ENCODE measurements at places on chromosomes 3 and 15.

DNA sequence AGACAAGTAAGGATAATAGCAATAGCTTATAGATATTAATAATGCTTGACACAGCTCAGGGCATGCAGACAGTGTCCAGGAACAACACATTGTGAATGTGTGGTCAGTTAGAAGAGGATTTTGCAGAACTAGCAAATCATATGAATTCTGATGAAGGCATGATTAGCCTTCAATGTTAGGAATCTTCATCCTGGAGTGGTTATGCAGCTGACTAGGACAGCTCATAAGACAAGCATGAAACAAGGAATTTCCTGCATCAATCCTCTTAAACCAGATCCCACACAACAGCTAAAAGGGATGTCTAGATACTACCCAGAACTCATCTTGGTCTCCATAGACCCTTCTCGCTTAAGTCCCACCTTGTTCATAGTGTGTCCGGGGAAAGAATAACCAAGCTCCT is 499.0 kb upstream of the ATP11B start:
- DNase-seq: no peak

- DNase-seq: no peak
These were observed 676 bp downstream of the CNOT10 start for GRCh38 chr3:32685543-32686185.

GRCh38 chr3:179174316-179174715 is 26.2 kb downstream of the PIK3CA start:
- no peak for DNase-seq

GRCh38 chr3:42801048-42801620 is 3.2 kb downstream of the HIGD1A start:
- DNase-seq: no peak

GRCh38 chr3:102979682-102980354 is 545.0 kb downstream of the ZPLD1 start:
- no peak for DNase-seq

- DNase-seq: no peak
These were observed 172.7 kb upstream of the PRICKLE2 start for GRCh38 chr3:64398006-64398405.

DNA sequence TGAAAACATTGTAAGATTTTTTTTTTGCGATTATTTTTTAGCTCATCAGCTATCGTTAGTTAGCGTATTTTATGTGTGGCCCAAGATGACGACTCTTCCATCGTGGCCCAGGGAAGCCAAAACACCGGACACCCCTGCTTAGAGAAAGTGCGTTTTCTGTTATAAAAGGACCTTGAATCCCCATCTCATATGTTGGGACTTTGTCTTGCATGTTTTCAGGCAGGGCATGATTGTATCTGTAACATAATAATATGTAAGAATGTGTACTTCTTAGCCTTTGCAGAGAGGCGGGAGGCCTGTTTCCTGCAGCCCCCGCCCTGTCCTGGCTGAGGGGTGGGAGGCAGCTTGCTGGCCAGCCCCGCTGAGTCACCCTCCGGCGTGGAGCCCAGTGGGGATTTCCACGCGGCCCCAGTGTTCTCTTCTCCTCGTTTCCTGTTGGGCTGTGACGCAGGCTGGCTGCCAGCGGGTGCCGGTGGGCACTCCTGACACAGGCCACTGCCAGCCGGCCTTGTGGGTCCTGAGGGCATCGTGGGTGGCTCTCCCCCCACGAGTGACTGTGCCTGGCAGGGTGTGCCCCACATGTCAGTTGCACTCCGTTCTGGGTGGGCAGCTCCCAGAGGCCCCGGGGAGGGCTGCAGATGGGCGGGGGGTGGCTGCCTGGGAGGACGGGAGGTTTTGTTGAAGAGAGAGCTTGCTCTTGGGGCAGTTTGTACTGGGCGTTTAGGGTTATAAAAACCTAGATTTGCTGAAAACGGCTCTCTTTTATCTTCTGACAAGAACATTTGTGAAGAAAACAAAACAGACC is 55.6 kb downstream of the SMAD3 start:
- DNase-seq: no peak

DNA sequence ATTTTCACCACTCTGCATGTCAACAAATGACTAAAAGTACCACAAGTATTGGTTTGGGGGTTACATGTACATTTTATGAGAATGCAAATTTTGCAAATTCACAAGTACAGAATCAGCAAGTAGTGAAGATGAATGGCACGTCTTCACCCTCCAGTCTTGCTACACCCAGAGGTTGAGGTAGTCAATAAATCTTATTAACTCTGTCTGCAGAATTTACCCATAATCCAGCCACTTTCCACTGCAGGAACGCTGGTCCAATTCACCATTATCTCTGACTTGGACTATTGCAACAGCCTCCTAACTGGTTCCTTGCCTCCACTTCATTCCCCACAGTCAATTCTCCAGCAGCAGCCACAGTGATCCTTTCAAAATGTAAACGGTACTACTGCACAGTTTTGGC is 10.6 kb downstream of the PSMA4 start:
- DNase-seq: no peak

DNA sequence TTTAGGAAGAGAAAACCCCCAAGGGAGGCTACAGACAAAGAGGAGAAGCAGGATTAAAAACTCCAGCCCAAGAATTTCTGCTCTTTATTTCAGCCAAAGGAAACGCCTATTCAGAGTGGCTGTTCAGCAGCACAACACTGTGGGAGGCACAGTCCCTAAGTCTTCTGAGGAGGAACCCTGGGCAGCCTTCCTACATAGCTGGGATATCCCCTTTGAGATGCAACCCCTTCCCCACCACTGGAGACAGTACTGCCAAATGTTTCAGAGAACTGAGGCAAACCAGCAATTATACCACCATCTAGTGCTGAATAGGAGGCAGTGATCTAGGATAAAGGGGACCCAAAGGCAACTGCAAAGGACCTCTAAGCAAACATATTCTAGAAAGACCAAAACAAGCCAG is 168.1 kb downstream of the VPS13C start:
- DNase-seq: no peak

DNA sequence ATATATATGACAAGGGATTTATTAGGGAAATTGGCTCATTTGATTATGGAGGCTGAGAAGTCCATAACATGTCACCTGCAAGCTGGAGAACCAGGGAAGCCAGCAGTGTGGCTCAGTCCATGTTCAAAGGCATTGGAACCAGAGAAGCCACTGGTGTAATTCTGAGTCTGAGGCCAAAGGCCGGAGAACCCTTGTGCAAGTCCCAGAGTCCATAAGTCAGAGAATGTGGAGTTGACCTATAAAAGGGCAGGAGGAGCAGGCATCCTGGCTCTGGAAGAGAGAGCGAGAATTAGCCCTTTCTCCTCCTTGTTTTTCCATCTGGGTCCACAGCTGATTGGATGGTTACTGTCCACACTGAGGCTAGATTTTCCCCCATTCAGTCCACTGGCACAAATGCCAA is 319.8 kb downstream of the IGSF11 start:
- DNase-seq: no peak

- no peak for DNase-seq
These were observed 32.1 kb downstream of the OXSM start for GRCh38 chr3:25821746-25822573.

- DNase-seq: no peak
These were observed 234.3 kb downstream of the SQOR start for GRCh38 chr15:45869034-45869668.

DNA sequence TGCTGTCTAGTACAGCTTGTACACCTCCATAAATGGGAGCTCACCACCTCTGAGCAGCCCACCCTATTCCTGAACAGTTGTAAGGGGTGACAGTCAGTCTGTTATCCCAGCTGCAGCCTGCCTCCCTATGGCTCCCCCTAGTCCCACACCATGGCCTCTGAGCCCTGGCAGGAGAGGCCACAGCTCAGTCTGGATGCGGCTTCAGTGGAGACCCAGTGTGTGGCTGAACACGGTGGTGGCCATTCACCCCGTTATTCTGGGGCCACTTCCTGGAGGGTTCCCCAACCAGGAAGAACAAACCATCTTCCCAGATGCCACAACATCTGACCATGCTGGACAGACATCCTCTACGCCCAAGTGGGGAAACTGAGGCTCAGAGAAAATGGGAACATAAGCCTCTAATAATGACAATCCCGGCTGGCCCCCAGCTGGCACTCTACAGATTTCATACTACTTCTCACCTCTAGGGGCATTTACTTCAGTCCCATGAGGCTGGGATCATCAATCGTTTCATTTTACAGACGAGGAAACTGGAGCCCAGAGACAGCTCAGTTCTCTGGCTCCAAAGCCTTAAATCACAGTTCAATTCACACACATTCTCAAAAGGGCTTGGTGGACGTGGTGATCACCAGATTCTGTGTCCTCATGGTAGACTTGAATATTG is 9.2 kb upstream of the GRIP2 start:
- DNase-seq: no peak

DNA sequence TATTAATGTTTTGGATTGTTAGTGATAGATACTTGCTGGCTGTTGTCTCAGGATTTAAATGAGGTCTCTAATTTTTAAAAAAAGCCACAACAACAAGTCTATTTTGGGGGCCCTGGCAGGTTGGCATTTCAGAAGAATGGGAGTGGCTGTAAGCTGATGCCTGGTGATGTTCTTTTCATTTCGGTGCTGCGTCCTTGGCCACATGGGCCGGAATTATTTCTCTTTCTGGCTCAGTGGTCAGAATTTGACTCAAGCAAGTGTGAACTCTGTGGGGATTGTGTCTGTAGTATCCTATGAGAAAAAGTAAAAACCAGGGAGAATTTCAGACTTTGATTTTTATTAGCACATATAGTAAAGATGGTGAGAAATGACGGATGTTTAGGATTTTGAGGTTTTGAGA is 203.0 kb downstream of the AKAP13 start:
- no peak for DNase-seq

GRCh38 chr3:105791919-105792786 is 76.7 kb downstream of the CBLB start:
- no peak for DNase-seq

DNA sequence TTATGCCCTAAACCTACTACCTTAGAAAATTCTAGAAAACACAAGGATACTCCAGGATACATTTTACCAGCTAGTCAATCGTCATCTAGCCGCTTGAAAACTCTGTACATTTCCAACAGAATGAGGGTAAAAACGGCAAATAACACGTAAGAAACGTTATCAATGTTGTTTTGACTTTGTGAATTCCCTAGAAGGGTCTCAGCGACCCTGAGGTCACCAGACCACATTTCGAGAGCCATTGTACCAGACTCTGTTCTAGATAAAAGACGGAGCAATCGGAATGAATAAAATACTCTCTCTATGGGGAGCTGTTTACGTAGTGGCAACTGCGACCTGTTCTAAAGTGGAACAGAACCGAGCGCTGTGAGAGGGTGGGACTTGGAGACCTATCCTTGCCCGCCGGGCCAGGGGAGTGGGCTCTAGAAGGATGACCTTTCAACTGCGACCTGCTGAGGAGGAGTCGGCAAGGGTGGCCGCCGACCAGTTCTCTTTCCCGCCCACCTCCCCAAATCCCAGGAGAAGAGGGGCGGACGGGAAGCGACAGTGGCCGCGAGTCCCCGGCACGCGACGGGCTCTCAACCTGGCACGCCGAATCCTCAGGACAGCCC is 778 bp upstream of the AP4E1 start:
- no peak for DNase-seq

GRCh38 chr15:63800739-63801138 is 33.0 kb downstream of the HERC1 start:
- no peak for DNase-seq

- no peak for DNase-seq
These were observed 12.2 kb downstream of the ALG1L2 start for GRCh38 chr3:130093741-130094391.

DNA sequence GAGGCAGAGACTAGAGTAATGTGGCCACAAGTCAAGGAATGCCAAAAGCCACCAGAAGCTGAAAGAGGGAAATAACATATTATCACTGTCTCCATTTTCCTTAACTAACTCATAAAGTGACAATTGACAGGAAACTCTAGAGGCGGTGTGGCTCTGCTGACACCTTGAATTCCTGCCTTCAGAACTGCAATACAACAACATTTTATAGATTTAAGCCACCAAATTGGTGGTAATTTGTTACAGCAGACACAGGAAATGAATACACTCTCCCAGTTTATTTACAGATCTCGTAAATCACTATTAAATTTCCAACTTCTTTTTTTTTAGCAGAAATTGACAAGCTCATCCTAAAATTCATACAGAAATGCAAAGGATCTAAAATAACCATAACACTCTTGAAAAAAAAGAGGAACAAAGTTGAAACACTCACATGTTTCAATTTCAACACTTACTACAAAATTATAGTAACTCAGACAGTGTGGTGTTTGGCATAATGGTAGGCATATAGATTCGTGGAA is 449.9 kb downstream of the OTOL1 start:
- DNase-seq: no peak

DNA sequence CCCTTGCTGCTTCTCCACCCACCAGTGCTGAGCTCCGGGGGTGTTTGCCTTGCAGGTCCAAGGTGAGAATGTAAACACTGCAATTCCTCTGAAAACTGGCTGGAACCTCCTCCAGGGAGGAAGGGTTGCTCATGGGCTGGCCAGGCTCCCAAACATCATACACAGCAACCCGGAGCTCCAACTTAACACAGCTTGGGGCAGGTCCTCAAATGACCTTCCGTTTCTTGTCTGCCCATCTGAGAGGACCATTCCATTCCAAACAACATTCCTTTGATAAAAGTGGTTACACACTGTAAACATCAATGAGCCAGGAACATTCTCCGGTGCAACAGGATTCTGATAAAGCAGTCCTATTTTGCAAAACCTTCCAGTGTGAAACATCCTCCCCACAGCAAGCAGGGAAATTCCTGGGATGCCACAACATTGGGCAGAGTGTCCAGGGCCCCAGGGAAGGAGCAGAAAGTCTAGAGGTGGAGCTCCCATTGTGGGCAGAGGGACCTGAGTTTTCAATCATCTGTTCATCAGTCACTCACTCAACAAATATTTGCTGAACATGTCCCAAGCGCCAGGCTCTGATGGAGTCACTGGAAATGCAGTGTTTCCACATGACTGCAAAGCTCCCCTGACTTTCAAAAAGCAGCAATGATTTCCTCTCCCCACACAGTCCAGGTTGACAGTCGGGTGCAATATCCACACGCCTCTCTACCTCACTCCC is 7.3 kb upstream of the HEG1 start:
- no peak for DNase-seq

DNA sequence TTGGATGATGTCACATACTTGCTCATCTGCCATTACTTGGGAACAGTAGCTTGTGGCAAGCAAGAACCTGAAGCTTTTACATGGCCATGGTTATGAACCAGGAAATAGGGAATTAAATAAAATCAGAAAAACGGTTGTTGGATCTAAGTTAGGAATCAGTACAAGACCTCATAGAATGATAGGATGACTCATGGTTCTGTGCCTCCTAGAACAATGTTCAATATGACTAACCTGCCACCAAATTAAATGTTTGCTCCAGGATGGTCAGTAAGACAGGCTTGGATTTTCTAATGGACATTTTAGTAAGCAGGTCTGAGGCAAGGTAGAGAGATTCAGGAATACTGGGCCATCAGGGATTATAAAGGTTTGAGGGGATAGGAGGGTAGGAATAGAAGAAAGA is 218.9 kb downstream of the PLOD2 start:
- DNase-seq: no peak

GRCh38 chr3:169841171-169841570 is 28.5 kb upstream of the LRRC34 start:
- no peak for DNase-seq

- no peak for DNase-seq
These were observed 26.7 kb downstream of the LRRFIP2 start for GRCh38 chr3:37147666-37148065.

- no peak for DNase-seq
These were observed 129.0 kb downstream of the SEMA6D start for GRCh38 chr15:47846128-47846868.

GRCh38 chr3:104908761-104909160 is 457.9 kb upstream of the ALCAM start:
- no peak for DNase-seq

- no peak for DNase-seq
These were observed 68.9 kb upstream of the BOC start for GRCh38 chr3:113142476-113142875.

GRCh38 chr3:165852191-165852590 is 15.0 kb upstream of the BCHE start:
- no peak for DNase-seq
